ENCODE measurements at places on chromosomes 7 and 10. TPM values are rescaled to one million over a fixed set of nuclear protein-coding genes. Genes with fewer than 3 reads are reported as not detected.

Gene KIAA1217
- 0.39 TPM for total RNA-seq

Gene CDC14C
- total RNA-seq: not detected

Gene CLRN3
- not detected for total RNA-seq

Gene MSMB
- not detected for total RNA-seq

Gene EIF5AL1
- total RNA-seq: 0.12 TPM

Gene NPTX2
- not detected for total RNA-seq

Gene UTF1
- total RNA-seq: not detected

Gene PHF14
- total RNA-seq: 31.3 TPM

Gene ARL4A
- total RNA-seq: 92.1 TPM

Gene PHKG1
- total RNA-seq: 6.2 TPM

Gene CTAGE4
- total RNA-seq: not detected

Gene GPR158
- total RNA-seq: not detected

Gene SLC29A3
- total RNA-seq: 3.3 TPM

Gene PNLIPRP3
- not detected for total RNA-seq

Gene PRSS58
- not detected for total RNA-seq

Gene TMEM196
- not detected for total RNA-seq

Gene TMEM236
- 0.07 TPM for total RNA-seq

Gene KDM7A
- total RNA-seq: 47.2 TPM

Gene SPACDR
- 1.7 TPM for total RNA-seq

Gene IL6
- 1.5 TPM for total RNA-seq

Gene SPAM1
- total RNA-seq: not detected

Gene LIPN
- 0.80 TPM for total RNA-seq

Gene KIF20B
- 17.6 TPM for total RNA-seq

Gene IGFBP3
- 19.0 TPM for total RNA-seq

Gene EBF3
- not detected for total RNA-seq

Gene PPP1R9A
- 0.08 TPM for total RNA-seq

Gene TBXAS1
- total RNA-seq: 19.6 TPM

Gene ELN
- not detected for total RNA-seq

Gene FAM241B
- total RNA-seq: 8.1 TPM

Gene SAMD9
- total RNA-seq: 25.7 TPM

Gene ANKRD61
- total RNA-seq: not detected

Gene AZGP1
- total RNA-seq: not detected

Gene DGKI
- total RNA-seq: 0.02 TPM

Gene ZNF722
- total RNA-seq: not detected

Gene ASIC3
- total RNA-seq: 9.1 TPM

Gene LRRC4
- total RNA-seq: 0.34 TPM

Gene TRPV6
- total RNA-seq: not detected

Gene RTKN2
- total RNA-seq: 3.8 TPM
